Hippocampal formation (tissue), 2 donors: ENCODE measurements at places on chromosomes 1 and 21.

DNA sequence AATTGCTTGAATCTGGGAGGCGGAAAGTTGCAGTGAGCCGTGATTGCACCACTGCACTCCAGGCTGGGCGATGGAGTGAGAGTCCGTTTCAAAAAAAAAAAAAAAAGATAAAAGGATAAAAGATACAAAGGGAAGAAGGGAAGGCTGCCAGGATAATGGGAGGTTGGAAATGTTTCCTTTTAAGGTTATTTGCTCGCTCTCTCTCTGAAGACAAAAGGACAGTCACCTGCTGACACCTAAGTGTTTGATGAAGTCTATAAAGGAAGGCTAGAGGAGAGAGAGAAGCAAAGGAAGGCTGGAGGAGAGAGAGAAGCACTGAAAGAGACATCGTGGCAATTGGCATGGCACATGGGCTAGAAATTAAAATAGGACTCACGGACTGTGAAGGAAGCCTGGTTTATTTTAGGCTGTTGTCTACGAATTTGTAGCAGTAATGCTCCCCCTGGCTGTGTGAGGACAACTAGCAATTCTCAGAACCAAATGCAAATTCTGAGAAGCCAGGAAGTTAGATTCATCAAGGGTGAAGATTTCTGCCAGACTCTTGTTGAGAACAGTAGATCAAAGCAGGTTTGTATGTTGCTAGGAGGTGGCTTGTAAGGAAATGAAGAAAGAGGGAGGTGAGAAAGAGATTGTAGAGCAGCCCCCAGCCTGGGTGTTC lies 154.2 kb downstream of the ZP4 start:
- DNase-seq = peak; percentile 9

GRCh38 chr1:178220094-178220493 lies 126.2 kb downstream of the RASAL2 start:
- no peak for DNase-seq

DNA sequence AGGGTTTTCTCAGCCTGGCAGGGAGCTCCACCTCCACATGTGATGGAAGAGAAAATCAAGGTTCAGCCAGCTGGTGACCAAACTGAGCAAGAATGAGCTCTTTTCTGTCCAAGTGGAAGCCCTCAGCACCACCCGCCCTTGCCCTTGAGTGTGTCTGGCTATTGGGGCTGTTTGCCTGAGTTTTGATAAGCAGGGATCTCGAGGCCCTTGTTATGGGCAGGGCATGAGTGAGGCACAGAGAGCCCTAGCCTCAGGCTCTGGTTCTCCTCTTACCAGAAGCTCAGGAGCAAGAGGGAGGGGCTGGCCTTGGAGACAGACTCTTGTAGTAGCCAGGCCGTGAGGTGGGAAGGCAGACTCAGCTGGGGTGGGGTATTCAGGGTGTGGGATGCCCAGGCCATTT lies 37.5 kb upstream of the ARF1 start:
- no peak for DNase-seq

DNA sequence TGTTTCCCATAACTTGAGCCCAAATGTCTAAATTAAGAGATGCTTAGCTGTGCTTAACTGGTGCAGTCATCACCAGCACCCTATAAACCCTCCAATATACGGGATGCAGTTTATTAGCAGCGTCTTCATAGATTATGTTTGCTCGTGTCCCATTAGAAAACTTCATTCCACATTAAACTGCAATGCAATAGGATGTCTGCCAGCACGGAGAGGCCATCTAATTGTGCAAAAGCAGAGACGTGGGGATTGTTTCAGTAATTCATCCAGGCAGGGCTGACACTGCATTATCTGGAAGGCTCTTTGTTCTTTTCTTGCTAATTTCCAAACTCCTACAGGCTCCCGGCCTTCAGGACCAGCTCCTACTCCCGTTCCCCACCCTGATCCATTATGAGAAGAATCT lies 89.5 kb downstream of the CSMD2 start:
- no peak for DNase-seq

DNA sequence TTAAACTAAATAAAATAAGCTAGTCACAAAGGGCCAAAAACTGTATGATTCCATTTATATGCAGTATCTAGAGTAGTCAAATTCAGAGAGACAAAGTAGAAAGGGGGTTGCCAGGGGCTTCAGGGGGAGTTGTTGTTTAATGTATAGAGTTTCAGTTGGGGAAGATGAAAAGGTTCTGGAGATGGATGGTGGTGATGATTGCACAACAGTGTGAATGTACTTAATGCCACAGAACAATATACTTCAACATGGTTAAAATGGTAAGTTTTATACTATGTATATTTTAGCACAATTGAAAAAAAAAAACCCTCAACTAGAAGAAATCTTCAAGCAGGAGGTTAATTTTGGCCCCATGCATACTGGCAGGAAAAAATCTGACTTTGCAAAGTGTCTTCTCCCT lies 24.3 kb downstream of the VAV3 start:
- DNase-seq = no peak

- no peak for DNase-seq
Observed at GRCh38 chr1:215720126-215720525, 153.0 kb downstream of the KCTD3 start.
